NCI-H510A (cell line): ENCODE measurements at places on chromosomes 12 and 14.
A peak's percentile ranks its signal among the peaks of the same experiment; 100 is the strongest.

DNA sequence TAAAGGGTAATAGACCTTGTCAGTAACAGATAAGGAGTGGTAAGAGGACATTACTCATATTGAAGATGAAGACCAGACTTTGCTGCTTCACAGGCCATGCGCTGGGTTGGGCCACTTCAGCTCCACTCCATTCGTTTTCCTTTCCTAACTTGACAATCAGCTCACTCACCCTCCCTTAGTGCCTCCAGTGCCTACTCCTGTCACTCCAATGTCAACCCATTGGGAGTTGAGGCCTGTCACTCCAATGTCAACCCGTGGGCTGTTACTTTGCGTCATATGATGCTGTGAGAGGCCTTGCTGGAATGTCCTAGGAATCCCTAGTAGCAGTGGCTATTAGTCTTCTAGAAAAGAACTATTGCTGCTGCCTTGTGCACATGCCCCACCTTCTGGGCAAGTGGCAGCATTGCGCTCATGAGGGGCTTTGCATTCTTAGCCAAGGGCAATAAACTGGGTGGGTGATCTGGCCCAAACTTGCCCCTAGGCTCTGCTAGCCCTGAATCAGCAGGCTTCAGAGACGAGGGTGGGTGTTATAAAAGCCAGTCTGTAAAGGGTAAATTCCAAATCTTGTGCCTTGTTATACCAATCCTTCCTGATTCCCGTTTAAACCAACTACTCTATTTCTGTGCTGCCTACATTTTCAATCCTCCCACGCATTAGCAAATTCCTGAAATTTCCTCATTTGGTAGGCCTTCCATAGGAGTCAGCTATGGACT is 36.1 kb downstream of the BAZ2A start:
- DNase-seq: peak; percentile 22

DNA sequence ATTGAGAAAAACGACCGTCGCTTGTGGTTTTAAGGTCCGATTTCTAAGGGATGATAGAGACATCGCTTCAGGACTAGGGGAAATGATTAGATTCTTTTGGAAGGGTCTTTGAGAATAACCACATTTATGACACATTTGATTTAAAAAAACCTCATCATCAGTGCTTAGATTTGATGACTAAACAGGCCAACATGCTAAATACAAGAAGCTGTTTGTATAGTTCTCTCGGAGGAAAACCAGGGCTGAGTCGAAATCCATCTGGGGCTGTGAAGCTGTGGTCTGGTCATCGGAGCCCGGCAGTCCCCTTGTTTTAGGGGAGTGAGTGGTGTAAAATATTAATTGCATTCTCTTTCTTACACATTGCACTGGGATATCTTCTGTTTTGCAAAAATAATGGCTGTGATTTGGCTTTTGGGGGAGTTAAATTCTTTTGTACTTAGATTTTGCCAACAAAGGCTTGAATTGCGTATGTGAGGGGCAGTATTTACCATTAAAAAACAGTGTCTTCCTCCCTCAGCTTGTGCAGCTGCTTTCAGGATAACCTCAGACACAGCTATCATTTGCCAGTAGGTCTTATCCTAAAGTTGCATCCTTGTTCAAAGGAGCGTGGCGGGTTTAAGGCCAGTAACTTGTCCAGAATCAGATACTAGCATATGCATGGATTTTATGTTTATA is 550 bp downstream of the GNG2 start:
- no peak for DNase-seq

DNA sequence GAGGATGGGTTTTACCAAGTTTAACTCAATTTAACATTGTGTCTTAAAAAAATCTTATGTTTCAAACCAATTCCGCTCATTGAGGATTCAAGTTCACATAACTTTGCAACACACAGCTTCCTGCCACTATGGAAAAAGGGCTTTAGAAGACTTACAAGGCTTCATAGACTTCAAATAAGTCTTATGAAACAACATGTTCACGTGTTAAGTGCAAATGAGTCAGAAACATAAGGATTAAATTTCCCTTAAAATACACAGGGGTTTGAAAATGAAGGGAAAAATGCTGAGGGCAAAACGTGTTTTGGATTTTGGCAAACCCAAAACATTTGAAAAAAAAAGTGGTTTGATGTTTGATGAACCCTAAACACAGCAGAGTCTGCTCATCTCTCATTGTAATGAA is 364.8 kb downstream of the BMP4 start:
- no peak for DNase-seq

- DNase-seq: no peak
These were observed 1.4 kb downstream of the SGPP1 start for GRCh38 chr14:63726499-63726898.

DNA sequence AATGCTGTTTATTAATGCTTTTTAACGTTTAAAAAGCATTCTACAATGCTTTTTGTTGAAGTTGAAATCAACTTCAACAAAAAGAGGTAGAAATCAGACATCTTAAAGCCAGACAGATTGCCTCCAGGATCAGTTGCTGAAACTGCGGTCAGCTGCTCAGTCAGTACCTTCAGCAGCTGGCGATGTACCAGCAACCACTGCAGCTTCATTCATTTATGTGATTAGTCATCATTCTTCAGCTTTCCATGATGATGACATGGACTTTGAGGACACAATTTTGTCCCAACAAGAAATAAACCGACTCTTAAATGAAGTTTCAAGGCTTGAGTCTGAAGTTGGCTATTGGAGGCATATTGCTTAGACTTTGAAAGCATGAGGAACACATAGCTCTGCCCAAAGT is 31.5 kb upstream of the NUAK1 start:
- DNase-seq: no peak

DNA sequence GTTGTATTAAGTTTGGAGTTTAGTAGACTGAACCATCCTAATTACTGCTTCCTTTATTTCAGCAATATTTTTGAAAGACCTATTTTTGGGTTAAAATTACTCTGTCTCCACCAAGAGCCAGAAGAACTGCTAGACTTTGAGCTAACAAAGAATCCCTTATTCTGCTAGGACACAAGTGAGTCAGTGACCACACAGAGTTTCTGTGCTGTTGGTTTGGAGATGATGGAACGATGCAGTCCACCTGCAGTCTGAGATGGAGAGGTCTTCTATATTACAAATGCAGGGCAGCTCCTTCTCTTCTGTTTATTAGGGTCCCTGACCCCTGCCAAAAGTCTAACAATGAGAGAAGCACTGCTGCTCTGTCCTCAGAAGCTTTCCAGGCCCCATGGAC is 6.7 kb upstream of the STXBP6 start:
- no peak for DNase-seq

DNA sequence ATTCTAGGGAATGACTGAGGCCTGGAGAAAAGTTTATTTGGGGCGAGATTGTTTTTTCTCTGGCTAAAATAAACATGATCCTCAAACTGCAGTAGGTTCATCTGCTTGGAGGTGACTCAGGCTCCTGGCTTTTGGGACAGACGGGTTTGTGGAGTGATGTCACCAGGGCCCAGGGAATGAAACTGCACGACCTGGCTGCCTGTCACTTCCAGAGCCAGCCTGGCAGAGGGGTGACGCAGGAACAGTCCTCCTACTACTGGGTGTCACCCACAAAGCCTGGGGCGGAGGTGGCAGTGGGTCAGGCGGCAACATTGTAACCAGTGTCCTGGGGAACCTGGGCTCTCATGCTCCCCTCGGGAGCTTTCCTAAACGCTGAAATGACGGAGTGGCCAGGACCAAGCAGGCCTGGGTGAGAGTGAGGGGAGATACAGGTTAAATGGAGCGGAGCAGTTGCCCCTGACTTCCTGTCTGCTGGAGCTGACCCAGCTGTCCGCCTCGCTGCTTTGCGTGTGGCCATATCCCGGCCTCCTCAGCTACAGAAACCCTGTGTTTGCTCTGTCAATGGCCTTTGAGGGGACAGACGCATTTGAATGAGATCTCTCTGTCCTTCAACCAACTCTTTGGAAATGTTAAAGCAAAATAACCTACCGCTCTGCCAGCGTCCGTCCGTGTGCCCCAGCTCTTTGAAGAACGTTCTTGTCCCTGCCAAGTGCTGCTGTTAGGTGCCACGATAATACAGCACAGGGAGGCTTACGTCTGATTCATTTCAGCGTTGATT is 6.5 kb downstream of the HIP1R start:
- DNase-seq: peak; percentile 37

DNA sequence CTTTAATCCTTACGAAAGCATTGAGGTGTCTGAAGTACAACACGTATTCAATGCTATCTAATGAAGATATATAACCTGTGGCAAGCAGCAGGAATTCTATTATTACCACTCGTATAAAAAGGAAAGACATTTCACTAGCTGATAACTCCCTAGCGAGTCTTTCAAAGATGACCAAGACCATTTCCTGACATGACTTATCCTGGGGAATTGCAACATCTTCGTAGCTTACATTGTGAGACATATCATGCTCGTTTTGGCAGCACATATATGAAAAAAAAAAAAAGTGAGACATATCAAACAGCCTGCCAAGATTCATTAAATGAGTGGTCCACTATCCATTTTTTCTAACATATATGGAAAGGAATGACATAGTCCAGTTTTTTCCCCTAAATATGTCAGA is 337.0 kb downstream of the FSCB start:
- no peak for DNase-seq

DNA sequence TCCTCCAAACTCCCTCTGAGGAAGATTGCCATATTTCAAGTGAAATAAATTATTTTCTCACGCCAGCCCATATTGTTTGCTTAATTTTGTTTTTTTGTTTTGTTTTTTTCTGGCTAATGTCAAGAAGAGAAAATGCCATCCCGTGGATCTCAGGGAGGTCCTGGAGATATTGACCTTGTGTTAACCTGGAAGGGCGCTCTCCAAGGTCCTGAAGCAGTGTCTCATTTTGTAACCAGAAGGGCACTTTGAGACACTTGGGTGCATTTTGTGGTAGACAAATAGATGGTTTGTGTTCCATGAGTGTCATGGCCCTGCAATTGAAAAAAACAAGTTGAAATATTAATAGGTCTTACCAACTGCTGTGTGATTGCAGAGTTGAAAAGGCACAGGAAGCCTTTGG is 268.9 kb downstream of the SUDS3 start:
- DNase-seq: no peak

GRCh38 chr14:76963372-76963771 is 65.1 kb downstream of the IRF2BPL start:
- DNase-seq: no peak

GRCh38 chr12:91171476-91171875 is 11.1 kb downstream of the DCN start:
- DNase-seq: no peak
